ENCODE measurements at places on chromosomes 3 and 15.

- no peak for DNase-seq
Measured at GRCh38 chr15:64912379-64913325, 950 bp downstream of the ANKDD1A start.

DNA sequence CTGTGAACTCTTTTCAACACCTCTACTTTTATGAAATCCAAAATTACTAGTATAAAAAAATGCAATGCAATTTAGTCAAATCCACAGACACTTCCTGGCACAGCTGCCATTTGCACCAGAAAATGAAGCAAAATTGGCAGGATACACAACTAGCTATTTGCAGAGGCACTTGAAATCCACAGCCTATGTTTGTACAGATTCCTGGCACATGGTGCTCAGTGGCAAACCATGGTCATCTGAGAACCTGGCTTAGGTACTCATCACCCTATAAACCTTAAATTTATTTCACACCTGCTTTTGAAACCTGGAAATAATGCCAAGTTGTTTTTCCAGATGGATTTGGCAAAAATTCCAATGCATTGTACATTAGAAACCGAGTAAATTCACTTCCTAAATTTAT is 20.2 kb upstream of the PPM1L start:
- no peak for DNase-seq

- DNase-seq, result no peak
Measured at GRCh38 chr15:78605201-78605600, 15.6 kb downstream of the CHRNA3 start.

DNA sequence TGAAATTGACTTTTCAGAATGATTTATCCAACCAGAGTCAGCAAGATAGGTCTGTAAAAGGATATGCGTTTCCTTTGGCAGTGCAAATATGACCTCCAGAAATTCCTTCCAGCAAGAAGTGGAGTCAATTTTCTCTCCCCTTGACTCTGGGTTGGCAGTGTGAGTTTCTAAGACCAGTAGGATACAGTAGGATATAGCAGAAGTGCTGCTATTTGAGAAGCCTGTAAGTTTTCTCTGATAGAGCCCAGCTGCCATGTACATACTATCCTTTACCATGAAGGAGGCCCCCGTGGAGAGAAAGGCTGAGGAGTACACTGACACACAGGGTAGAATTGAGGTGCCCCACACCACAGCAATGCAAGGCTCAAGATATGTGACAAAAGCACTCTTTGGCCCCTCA is 409.1 kb upstream of the PDZRN3 start:
- no peak for DNase-seq

GRCh38 chr15:51621155-51621765 is 1.3 kb downstream of the DMXL2 start:
- DNase-seq, result no peak
